Activated T-cell treated with anti-CD3 and anti-CD28 coated beads, Interleukin-2, amount 50 U/mL, for 4 hours (primary cell): ENCODE measurements at places on chromosomes 2 and 18.

DNA sequence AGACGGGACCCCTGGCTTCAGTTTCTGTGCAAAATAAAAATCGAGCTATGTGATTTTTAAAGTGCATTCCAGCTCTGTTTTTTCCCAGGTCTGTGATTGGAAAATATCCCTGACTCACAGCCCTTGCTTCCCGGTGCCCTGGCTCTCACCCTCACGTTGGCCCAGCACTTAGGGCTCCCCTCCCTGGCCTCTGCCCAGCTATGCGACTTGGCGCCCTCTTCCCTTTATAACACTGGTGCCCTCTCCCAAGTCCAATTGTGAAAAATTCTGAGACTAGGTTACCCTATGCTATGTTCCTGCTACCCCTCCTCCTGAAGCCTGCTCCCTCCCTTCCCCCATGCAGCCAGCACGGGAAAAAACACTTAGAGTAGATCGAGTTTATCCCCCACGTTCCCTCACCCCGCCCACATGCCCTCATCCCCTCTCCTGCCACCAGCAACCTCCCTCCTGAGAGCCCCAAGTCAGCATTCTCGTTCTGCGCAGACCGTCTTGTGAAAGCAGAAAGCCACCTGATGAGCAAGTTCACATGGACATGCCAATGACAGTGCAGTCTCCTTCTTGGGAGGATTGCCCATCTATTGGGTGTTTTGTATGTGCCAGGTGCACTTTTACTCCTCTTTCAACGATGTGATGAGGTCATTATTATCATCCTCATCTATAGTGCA lies 228.8 kb downstream of the VAPA start:
- DNase-seq, result no peak

GRCh38 chr18:61998957-61999356 lies 106.2 kb upstream of the RNF152 start:
- DNase-seq, result no peak

DNA sequence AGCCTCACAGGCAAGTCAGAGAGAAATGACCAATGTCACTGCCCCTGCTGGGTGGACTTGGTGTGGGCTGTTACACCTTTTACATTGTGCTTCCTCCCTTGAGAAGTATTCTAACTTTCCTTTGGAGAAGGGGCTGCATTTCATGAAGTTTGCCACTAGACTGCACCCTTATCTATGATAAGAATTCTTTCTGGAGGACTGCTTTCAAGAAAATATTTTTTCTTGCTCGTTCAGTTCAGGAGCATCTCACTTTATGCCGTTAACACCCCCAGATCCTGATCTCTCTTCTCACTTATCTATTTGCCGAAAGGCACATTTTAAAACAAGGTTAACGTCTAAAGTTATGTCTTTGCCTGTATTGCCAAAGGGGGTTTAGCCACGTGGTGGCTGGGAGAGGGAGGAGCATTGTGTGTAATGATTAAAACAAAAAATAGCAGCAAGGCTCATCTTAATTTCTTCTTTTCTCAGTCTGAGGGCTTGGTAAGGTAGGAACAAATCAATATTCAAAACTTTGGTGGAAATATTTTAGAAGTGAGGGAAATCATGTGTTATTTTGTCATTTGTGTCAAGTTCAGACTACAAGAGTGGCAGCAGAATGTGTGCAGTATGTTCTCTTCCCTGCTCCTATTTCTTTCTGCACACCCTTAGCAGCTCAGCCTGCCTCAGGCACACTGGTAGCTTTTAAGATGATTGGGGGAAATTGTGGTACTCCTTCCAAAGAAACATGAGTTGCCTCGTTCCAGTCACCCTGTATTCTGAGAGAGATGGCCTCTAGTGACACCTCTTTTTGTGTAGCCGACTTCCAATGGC lies 1.6 kb upstream of the IGFBP5 start:
- no peak for DNase-seq

DNA sequence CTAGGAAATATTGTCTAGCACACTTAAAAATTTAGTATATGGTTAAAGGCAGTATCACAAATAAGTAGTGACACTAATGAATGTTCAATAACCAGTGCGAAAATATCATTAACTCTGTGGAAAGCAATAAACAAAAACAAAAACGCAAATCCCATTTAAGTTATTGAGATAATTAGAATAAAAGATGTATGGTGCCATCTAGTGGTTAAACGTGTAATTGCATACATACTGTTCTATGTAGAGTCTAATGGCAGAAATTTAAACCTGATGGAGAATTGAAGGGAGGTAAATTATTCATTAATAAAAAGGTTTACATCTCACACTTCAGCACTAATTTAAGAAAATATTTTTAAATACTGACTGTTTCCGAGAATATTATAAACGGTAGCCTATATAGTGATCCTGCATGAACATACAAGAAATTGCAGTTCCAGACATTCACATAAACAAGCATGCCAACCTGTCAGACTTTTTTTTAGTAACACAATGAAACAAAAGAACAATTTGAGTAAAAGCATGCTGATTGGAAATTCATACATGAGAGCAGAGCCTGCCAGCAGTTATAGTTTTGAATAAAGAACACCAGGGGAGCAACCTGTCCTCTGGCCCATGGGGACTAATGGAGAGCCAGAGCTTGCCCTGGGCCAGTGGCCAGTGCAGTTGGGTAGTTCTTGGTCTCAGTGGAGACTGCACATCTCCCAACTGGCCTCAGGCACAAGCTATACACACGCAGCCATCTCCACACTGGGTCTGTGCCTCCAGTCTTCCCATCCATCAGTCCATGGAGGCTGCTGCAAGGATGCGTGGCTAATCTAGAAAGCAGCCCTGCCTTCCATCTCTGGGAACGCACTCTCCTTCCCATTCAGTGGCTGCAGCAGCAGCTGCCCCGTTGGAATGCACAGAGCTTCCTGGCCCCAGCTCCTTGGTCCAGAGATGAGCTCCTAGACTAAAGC lies 28.0 kb downstream of the GCG start:
- no peak for DNase-seq

- no peak for DNase-seq
Measured at GRCh38 chr2:84989927-84990326, 19.0 kb downstream of the KCMF1 start.
